Mesothelial cell of epicardium (in vitro differentiated cells): ENCODE measurements at places on chromosomes 3 and 15. TPM values are rescaled to one million over a fixed set of nuclear protein-coding genes. Genes with fewer than 3 reads are reported as not detected.

The SLC22A14 gene
- 0.20 to 0.22 TPM in 2 of 3 replicates, not detected in the other for total RNA-seq

DNA sequence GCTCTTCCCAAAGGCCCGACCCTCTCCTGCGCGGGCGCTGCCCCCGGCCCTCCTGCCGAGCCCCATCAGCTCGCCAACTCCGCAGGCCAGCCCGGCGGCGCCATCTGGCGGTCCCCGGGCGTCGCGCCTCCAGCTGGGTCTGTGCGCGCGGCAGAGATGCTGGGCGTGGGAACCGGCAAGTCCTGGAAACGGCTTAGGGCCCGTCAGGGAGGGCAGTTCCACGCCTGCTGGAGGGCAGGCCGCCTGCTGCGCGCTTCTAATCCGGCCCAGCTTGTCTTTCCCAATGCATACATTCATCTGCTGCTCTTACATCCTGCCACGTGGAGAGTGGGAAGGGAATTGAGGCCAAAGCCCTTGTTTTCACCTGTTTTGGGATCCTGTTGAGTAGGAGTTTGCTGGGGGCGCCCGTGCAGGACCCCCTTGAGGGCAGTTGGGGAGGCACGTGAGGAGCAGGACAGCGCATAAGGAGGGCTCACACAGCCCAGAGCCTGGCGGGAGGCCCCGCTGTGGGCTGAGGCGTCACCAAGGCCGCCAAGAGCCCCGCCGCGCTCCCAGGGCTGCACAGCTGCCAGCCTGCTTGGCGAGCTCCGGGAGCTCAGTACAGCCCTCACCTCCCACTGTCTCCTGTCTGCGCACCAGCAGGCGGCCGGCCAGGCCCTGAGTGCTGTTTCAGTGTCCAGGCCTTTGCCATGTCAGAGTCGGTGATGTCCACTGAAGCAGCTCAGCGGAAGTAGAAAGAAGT, 165.6 kb downstream of the NSMCE3 start:
- DNase-seq = peak; percentile 92

DNA sequence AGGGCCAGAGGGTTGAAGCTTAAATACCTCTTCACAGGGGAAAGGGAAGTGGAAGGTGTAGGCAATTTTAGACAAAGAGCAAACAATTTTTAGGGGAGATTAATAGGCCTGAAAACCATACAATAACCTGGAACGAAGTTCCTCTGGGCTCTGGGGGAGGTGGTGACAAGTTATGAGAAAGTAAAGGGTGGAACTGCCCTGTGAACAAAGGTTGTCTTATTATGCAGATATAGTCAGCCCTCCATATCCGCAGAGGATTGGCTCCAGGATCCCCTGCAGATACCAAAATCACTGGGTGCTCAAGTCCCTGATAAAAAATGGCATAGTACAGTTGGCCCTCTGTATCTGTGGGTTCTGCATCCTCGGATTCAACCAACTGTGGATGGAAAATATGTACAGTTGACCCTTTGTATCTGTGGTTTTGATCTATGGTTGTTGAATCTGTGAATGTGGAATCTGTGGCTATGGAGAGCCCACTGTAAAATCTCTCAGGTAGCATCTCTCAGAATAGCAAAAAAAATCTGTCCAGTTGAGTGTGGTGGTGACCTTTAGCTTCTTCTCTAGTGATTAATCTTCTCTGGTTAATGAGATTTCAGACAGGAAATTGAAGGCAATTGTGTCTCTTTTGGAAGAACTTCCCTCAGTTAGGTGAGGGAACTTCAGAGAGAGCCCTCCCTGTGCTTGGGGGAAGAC, 40.2 kb downstream of the CLEC3B start:
- DNase-seq = no peak

DNA sequence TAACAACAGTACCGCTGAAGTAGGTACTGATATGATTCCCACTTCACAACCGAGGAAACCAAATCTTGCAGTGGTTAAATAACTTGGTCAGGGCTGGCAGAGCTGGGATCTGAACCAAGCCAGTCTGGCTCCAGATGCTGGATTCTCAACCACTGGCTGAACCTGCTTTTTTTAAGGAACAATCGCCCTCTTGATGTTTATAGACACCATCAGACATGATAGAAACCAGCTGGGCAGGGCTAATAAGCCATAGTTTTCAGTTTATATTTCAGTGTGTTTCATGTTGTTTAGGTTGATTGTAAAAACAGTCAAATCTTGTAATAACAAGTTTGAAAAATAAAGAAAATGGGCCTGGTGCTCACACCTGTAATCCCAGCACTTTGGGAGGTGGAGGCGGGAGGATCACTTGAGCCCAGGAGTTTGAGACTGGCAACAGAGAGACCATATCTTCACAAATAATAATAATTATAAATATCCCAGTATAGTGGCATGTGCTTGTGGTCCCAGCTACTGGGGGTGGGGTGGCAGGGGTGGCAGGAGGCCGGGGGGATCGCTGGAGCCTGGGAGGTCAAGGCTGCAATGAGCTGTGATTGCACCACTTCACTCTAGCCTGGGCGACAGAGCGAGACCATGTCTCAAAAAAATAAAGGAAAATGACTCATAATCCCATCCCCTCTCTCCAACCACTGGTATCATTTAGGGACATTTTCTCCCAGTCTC, 36.7 kb downstream of the XYLB start:
- no peak for DNase-seq

The CHRM5 gene
- total RNA-seq = 0.13 TPM in 1 of 3 replicates, not detected in the others

DNA sequence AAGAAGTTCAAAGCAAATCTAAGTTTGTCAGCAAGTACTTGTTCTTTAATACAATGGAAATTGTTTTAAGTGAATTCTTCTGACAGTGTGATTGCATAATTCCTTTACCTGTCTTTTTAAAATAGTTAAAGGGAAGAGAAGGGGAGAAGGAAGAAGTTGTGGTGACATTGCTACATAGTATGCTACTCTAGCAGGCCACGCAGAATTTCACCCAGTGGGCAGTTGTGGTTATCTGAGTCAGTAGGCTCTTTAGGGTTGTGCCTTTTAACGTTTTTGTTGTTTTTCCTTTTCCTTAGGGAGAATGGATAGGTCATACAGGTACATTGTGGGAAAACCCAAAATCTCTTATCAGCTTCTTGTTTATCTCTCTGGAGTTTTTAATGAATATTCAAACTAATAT, 40.4 kb downstream of the KIF15 start:
- no peak for DNase-seq

The OXTR gene
- total RNA-seq = 12.7 to 13.5 TPM (median 12.9 TPM) in 3 replicates

The MOBP gene
- not detected in 3 replicates for total RNA-seq

The CLDN18 gene
- not detected in 3 replicates for total RNA-seq

The LEKR1 gene
- 3.3 to 6.5 TPM (median 3.4 TPM) in 3 replicates for total RNA-seq

The MASP1 gene
- total RNA-seq = 1.4 to 2.4 TPM (median 1.5 TPM) in 3 replicates

The ACAP2 gene
- total RNA-seq = 43.6 to 49.7 TPM (median 47.5 TPM) in 3 replicates

GRCh38 chr3:155393316-155393715, 99.8 kb upstream of the STRIT1 start:
- DNase-seq = no peak

- no peak for DNase-seq
Observed at GRCh38 chr3:55570271-55570711, 83.2 kb upstream of the WNT5A start.

The CD96 gene
- total RNA-seq = 0.20 to 0.27 TPM (median 0.23 TPM) in 3 replicates

DNA sequence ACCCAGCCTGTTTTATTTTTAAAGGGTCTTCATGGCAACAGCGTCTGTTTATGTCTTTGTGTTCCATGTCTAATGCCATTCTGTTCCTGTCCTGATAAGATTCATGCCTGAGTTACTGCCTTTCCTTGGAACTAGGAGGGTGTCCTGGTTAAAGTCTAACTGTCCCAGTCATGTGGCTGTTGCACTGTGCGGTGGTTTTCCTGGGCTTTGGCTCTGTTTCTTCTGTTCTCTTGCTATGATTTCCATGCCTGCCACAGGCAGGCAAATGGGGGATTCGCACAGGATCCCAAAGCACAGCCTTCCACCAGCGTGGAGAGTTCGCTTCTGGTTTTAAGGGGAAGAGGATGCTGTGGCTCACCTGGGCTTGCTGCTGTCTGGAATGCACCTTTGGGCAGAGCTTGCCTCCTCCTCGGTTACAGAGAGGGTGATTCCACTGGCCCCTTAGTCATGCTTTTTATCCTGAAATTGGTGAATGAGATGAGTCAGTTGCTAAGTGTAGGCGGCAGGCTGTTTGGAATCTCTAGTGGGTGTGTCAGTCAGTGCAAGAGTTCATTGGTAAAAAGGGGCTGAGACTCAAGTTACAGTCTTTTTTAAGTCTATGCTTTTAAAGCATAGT, 86.8 kb downstream of the CCK start:
- DNase-seq = peak; percentile 44
